ENCODE measurements at places on chromosomes 2 and 18. TPM values are rescaled to one million over a fixed set of nuclear protein-coding genes. Genes with fewer than 3 reads are reported as not detected.

- H3K27me3 ChIP-seq = no peaks in the 10 kb centered on the region
- no peak overlapping the region for H3K27ac ChIP-seq
- DNase-seq = no peak
- 0 out of 2 replicates have a peak, but pooled peaks cover 3% of the 10 kb centered on the region for H3K4me1 ChIP-seq
- H3K36me3 ChIP-seq = peaks cover 38% of the 10 kb centered on the region
Measured at GRCh38 chr2:171807831-171808393, 86.1 kb downstream of the SLC25A12 start.

- H3K4me3 ChIP-seq = no peak overlapping the region
- DNase-seq = no peak
- H3K4me1 ChIP-seq = no peaks in the 10 kb centered on the region
- no peaks in the 10 kb centered on the region for H3K36me3 ChIP-seq
- no peak overlapping the region for H3K27ac ChIP-seq
Measured at GRCh38 chr2:30205456-30205855, 25.9 kb upstream of the LBH start.

DNA sequence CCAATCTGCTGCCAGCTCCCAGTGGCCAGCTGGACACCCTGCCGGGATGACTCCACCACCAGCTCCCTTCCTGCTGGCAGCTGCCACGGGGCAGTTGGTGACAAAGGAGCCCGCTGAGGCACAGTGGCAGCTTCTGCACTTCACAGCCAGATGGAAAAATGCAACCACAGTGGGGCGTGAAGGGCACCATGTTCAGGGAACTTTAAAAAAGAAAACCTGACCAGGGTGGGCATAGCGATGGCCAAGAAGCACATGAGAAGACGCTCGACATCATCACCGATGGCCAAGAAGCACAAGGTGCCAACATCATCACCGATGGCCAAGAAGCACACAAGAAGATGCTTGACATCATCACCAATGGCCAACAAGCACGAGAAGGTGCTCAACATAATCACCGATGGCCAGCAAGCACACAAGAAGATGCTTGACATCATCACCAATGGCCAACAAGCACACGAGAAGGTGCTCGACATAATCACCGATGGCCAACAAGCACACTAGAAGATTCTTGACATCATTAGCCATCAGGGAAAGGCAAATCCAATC, 243.5 kb downstream of the EIPR1 start:
- peaks cover 6% of the 10 kb centered on the region for H3K4me1 ChIP-seq
- no peaks in the 10 kb centered on the region for H3K27me3 ChIP-seq
- DNase-seq = no peak
- H3K27ac ChIP-seq = no peak overlapping the region
- no peak overlapping the region for H3K4me3 ChIP-seq
- no peaks in the 10 kb centered on the region for H3K36me3 ChIP-seq

DNA sequence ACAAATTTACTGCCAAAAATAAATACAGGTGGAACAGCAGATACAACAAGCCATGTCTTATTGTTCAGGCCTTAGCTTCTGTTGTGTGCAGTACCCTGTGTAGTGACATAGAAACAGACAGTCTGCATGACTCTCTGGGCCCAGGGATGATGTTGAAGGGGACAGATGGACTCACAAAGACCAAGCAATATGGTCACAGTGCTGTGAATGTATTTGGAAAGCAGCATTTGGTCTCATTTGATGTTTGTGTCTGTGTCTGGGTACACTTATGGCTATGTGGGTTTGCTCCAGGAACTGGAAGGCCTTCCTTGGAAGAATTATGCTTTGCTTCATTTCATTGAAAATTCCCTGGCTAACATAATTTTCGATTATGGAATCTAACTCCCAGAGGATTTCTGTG, 158.5 kb downstream of the CDC42EP3 start:
- H3K4me3 ChIP-seq = no peak overlapping the region
- no peaks in the 10 kb centered on the region for H3K4me1 ChIP-seq
- no peak overlapping the region for H3K27ac ChIP-seq
- no peak for DNase-seq

DNA sequence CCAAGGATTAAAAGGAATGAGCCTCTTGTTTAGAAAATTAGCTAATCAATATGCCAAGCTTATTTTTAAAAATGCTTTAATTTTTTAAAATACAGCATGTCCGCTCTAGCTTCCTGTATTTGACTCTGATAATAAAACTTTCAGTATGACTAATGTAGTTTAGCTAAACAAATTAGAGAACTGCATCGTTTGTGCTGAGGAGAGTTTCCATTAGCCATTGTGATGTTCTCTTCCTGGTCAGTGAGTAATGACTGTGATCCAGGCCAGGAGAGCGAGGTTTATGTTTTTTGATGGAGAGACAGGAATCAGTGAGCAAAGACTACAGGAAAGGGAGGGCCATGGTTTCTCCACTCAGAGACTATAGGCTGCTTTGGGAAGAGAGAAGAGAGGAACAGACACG, 237.2 kb upstream of the ETAA1 start:
- no peaks in the 10 kb centered on the region for H3K36me3 ChIP-seq
- no peak for DNase-seq
- no peaks in the 10 kb centered on the region for H3K4me1 ChIP-seq
- H3K27me3 ChIP-seq = no peaks in the 10 kb centered on the region
- no peak overlapping the region for H3K27ac ChIP-seq

Gene MYOM1
- not detected for total RNA-seq
